ENCODE measurements at places on chromosomes 1 and 21.

GRCh38 chr1:67317803-67318202 lies 10.1 kb downstream of the IL12RB2 start:
- DNase-seq = no peak

DNA sequence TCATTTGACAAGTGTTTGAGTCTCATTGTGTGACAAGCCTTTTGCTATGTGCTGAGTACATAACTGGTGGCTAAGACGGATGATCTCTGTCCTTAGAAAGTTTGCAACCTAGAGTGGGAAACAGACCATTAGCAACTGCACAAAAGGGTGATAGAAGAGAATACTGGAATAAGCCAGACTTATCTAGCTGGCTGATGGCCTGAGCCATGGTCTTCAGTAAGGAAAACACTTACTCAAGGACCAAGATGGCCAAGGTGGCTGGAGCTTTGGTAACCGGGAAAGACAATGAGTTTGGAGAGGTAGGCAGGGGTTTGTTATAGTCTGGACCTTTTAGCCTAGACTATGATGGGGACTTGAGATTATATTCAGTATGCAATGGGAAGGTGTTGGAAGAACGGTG lies 1.6 kb upstream of the TAF12 start:
- DNase-seq = no peak

DNA sequence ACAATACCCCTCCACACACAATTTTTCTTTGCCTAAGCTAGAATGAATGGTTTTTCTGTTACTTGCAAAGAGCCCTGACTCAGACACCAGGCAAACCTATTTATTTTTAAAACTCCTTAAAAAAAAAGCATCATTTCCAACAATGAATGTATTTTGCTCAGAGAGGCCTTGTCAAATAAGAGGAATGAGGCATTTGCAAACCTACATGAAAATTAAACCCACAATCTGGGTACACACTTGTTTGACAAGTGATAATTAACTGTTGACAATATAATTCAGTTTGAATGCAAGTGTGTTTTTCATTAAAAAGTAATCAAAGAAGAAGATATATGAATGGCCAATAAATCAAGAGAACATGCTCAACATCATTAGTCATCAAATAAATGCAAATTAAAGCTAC lies 339.5 kb downstream of the PTPRU start:
- DNase-seq = no peak

GRCh38 chr1:93235261-93235660 lies 54.7 kb downstream of the CCDC18 start:
- DNase-seq = no peak

DNA sequence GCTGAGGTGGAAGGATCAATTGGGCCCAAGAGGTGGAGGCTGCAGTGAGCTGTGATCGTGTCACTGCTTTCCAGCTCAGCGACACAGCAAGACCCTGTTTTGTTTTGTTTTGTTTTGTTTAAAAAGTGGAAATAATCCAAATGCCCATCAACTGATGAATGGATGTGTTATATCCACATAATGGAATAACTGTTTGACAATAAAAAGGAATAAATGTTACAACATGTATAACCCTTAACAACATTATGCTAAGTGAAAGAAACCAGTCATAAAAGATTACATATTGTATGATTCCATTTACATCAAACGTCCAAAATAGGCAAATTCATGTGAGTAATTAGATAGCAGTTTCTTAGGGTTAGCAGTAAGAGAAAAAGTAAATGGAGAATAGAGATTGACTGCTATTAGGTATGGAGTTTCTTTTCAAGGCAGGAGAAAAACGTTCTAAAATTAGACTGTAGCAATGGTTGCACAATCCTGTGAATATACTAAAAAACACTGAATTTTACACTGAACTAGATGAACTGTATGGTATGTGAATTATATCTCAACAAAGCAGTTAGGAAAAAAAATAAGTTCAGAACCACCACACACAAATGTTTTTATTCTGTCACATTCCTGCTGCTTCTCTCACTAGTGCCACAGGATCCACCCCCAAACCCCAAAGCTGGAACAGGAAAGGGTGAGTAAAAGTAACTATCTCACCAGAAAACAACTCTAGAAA lies 15.7 kb downstream of the FOXJ3 start:
- no peak for DNase-seq

GRCh38 chr1:33220676-33221384 lies 35.5 kb upstream of the ZNF362 start:
- DNase-seq = no peak
